Activated naive CD8-positive, alpha-beta T cell treated with anti-CD3 and anti-CD28 coated beads, Interleukin-2, amount 10 ng/mL, durations not matched to agents 7 days and 5 days (primary cell): ENCODE measurements at places on chromosomes 6 and 20. TPM values are rescaled to one million over a fixed set of nuclear protein-coding genes. Genes with fewer than 3 reads are reported as not detected.
A peak's percentile ranks its signal among the peaks of the same experiment; 100 is the strongest.

DNA sequence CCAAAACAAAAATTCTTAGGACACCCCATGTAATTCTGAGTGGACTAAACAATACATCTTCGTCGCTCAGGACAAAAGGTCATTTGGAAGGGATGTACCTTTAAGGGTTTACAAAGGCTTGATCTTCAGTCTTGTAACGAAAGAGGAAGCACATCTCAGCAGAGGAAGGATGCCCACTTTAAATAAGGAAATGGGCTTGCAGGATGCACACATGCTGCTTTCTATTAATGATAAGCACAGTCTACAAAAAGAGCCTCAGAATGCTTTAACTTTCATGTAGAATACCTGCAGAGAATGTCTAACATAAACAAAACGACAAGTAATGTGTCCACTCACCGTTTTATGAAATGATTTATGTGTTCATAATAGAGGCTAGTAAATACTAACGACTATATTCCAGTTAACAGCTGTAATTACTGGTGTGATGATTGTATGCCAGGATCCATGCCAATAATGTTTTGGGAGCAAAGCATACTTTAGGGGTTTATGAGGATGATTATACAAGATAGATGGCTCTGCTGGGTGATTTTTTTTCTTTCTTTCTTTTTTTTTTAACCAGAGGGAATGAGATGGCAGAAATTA is 216.9 kb downstream of the GMDS start:
- no peaks in the 10 kb centered on the region for H3K36me3 ChIP-seq
- H3K4me1 ChIP-seq: peaks cover 11% of the 10 kb centered on the region
- no peaks in the 10 kb centered on the region for H3K27me3 ChIP-seq
- H3K4me3 ChIP-seq: peak overlapping the region; percentile 1
- no peak for DNase-seq
- H3K27ac ChIP-seq: no peak overlapping the region

DNA sequence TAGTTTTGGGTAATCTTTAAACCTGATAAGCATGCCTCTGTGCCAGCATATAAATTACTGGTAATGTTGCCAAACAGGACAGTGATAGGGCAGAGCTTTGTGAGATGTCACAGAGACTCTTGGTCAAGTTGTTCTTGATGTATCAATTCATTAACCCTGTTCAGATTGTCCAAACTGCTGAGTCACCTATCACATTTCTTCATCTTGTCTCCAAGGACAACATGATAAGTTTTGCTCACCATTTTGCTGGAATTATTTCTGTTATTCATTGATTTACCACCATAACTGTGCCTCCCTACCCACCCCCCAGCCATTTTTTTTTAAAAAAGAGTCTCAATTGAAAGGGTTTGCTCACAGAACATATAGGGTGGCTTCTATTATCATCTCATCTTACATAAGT is 19.5 kb upstream of the GMNN start:
- H3K4me3 ChIP-seq: no peak overlapping the region
- H3K36me3 ChIP-seq: no peaks in the 10 kb centered on the region
- H3K27ac ChIP-seq: no peak overlapping the region
- H3K4me1 ChIP-seq: no peaks in the 10 kb centered on the region

- H3K27me3 ChIP-seq: peaks cover 17% of the 10 kb centered on the region
- H3K4me3 ChIP-seq: no peak overlapping the region
- H3K27ac ChIP-seq: no peak overlapping the region
- H3K4me1 ChIP-seq: no peaks in the 10 kb centered on the region
- DNase-seq: no peak
Measured at GRCh38 chr6:17971128-17972073, 16.0 kb downstream of the KIF13A start.

DNA sequence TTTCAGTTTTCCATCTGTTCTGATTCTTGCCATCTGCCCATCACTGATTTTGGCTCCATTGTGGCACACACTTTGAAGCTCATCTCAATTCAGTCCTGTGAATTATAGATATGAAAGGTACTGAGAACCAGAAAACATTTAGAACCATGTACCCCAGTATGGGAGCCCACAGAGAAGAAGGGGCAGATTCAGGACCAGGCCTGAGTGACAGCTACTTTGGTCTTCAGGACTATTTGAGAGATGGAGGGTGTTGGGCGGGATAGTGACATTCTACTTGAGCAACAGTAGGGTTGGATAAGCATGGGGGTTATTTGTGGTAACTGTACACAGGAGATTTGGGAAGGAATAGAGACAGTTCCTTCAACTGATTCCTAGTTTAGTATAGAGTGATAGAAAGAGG is 259.2 kb upstream of the MANEA start:
- H3K4me3 ChIP-seq: no peak overlapping the region
- no peak for DNase-seq
- H3K36me3 ChIP-seq: no peaks in the 10 kb centered on the region
- H3K27ac ChIP-seq: no peak overlapping the region
- no peaks in the 10 kb centered on the region for H3K27me3 ChIP-seq
- no peaks in the 10 kb centered on the region for H3K4me1 ChIP-seq

GRCh38 chr20:47319517-47320252 is 36.8 kb downstream of the ZMYND8 start:
- H3K27ac ChIP-seq: peak overlapping the region; percentile 81
- no peak for DNase-seq
- peaks cover 10% of the 10 kb centered on the region for H3K36me3 ChIP-seq
- H3K27me3 ChIP-seq: no peaks in the 10 kb centered on the region
- peak overlapping the region; percentile 72 for H3K4me3 ChIP-seq
- H3K4me1 ChIP-seq: peaks cover 54% of the 10 kb centered on the region

DNA sequence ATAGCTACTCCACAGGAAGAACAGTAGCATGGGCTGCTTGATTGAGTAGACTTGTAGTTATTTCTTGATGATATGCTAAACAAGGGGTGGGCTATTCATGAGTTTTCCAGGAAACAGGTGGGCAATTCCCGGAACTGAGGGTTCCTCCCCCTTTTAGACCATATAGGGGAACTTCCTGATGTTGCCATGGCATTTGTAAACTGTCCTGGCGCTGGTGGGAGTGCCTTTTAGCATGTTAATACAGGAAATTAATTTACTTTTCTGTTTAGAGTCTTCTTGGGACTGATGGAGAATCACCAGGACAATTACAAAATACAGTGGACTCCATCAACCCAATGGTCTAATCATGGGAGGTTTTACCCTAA is 22.7 kb downstream of the CYP24A1 start:
- no peak overlapping the region for H3K27ac ChIP-seq
- peaks cover 10% of the 10 kb centered on the region for H3K27me3 ChIP-seq
- no peaks in the 10 kb centered on the region for H3K36me3 ChIP-seq
- H3K4me3 ChIP-seq: no peak overlapping the region
- no peaks in the 10 kb centered on the region for H3K4me1 ChIP-seq
- no peak for DNase-seq

DNA sequence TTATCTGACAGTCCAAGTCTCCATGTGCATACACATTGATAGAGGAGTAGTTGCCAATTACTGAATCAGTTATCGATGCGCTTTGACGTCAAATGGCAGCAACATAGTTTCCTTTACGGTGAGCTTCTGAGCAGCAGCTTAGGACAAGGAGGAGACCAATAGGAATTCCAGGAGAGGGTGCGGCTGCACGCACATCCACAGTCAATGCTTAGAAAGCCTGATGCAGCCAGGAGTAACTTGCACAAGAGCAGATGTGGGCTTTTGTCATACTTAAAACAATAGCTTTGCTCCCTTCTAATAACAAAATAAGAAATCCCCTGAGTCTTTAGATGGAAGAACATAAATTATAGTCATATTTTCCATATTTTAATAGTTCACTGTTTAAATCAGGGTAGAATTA is 442.1 kb downstream of the BCKDHB start:
- no peak overlapping the region for H3K4me3 ChIP-seq
- DNase-seq: no peak
- H3K27ac ChIP-seq: no peak overlapping the region
- H3K4me1 ChIP-seq: no peaks in the 10 kb centered on the region
- H3K27me3 ChIP-seq: peaks cover 2% of the 10 kb centered on the region
- H3K36me3 ChIP-seq: no peaks in the 10 kb centered on the region

DNA sequence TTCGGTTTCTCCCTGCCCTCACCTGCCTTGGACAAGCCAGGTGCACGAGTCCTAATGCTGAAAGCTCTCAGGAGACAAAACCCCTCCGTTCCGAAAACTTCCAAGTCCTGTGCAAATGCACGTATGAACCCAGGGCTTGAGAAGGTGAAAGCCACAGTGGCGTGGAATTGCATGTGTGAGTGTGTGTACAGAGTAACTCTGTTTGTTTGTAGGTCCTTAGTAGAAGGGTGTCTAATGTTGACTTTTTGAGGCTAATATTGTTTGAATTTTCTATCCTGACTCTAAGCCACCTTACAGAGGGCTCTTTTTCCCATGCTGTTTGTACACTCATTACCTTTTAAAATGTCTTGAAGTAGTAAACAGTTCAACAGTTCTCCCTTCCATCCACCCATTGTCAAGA is 129.1 kb downstream of the FOXA2 start:
- no peaks in the 10 kb centered on the region for H3K27me3 ChIP-seq
- no peak overlapping the region for H3K27ac ChIP-seq
- no peak overlapping the region for H3K4me3 ChIP-seq
- H3K4me1 ChIP-seq: no peaks in the 10 kb centered on the region
- DNase-seq: no peak
- H3K36me3 ChIP-seq: no peaks in the 10 kb centered on the region

DNA sequence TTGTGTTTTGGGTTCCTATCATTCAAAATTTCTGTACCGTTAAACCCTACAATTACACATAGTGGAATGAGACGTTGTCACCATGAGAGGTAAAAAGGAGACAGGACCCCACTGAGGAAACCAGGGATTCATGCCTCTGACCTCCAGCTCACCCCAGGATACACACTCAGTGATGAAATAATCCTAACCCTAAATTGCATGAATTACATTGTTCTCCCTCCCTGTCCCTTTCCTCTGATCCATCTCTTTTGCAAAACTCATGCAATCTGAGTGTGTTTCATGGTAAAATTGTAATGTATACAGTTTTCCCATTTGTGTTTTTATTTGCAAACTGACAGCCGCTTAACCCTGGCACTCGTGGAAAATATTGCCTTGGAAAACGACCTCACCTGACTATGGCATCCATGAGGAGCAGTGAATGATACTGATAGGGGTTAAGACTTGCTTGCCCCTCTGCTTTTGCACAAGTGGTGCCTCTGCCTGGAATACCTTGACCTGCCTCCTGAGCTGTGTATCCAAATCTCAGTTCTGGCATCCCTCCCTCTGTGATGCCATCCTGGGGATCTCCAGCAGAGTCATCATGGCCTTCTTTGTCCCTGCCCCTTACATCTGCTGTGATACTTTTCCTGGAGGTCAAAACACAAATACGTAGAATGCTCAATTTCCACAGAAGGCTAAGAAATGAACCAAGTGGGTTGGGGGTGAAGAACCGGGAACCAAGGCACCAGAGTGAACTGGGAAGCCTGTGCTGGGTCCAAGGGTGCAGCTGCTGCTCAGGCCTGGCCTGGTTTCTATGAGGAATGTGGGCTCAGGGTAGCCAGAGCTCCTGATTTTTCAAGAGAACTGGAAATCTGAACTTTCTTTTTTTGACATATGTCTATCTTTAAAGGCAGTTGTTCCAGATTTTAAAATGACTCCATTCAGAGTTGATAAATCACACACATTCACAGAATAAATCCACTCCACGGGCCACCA is 211.6 kb upstream of the ZNF217 start:
- H3K27ac ChIP-seq: no peak overlapping the region
- H3K36me3 ChIP-seq: no peaks in the 10 kb centered on the region
- no peak overlapping the region for H3K4me3 ChIP-seq
- H3K27me3 ChIP-seq: no peaks in the 10 kb centered on the region

GRCh38 chr6:52590152-52590891 is 13.5 kb upstream of the TRAM2 start:
- H3K36me3 ChIP-seq: no peaks in the 10 kb centered on the region
- H3K4me1 ChIP-seq: peaks cover 5% of the 10 kb centered on the region
- peaks cover 19% of the 10 kb centered on the region for H3K27me3 ChIP-seq
- no peak for DNase-seq
- H3K27ac ChIP-seq: no peak overlapping the region

DNA sequence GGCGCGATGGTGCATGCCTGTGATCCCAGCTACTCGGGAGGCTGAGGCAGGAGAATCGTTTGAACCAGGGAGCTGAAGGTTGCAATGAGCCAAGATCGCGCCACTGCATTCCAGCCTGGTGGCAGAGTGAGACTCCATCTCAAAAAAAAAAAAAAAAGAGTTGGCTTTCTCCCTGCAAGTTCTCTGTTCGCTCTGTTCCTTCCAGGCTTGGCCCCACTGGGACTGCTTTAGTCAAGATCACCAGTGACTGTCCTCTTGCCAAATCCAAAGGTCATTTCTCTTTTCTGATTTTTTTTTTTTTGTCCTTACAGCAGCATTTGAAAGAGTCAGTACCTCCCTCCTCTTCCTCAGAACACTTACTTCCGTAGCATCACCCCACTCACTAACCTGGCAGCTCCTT is 10.8 kb upstream of the GNRH2 start:
- H3K36me3 ChIP-seq: peaks cover 18% of the 10 kb centered on the region
- H3K4me3 ChIP-seq: no peak overlapping the region
- no peak for DNase-seq
- H3K27me3 ChIP-seq: no peaks in the 10 kb centered on the region
- no peaks in the 10 kb centered on the region for H3K4me1 ChIP-seq
- no peak overlapping the region for H3K27ac ChIP-seq

- no peak overlapping the region for H3K4me3 ChIP-seq
- peaks cover 4% of the 10 kb centered on the region for H3K36me3 ChIP-seq
- no peak for DNase-seq
- no peaks in the 10 kb centered on the region for H3K27me3 ChIP-seq
- H3K4me1 ChIP-seq: peaks cover 39% of the 10 kb centered on the region
- peak overlapping the region; percentile 80 for H3K27ac ChIP-seq
Measured at GRCh38 chr6:27834384-27834783, 77.8 kb downstream of the OR2B2 start.

DNA sequence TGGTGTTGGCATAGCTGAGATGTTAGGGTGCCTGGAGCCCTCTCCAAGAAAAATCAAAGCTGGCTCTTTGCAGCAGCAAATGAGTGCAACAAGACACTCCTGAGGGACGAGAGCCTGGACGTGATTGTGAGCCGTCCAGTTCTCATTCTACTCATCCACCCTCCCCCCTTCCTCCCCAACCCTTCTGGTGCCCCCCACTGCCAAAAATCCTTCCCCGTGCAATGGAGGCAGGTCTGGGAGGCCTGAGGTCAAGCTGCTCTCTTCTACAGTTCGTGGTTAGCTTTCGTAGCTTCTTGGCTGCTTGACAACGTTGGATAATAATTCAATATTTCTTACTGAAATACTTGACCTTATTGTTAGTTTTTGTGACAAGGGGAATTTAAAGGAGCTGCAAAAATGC is 185.3 kb upstream of the SUPT3H start:
- H3K27me3 ChIP-seq: no peaks in the 10 kb centered on the region
- DNase-seq: no peak
- H3K4me1 ChIP-seq: peaks cover 1% of the 10 kb centered on the region
- no peak overlapping the region for H3K27ac ChIP-seq

- H3K27me3 ChIP-seq: no peaks in the 10 kb centered on the region
- peaks cover 23% of the 10 kb centered on the region for H3K36me3 ChIP-seq
- H3K27ac ChIP-seq: peak overlapping the region; percentile 77
- H3K4me1 ChIP-seq: peaks cover 74% of the 10 kb centered on the region
- H3K4me3 ChIP-seq: peak overlapping the region; percentile 73
- DNase-seq: no peak
Measured at GRCh38 chr6:15266423-15266996, 20.6 kb downstream of the JARID2 start.

The ECT2L gene
- total RNA-seq: not detected

The GPX5 gene
- total RNA-seq: not detected

The FAM184A gene
- 3.0 TPM for total RNA-seq

The HLA-DOB gene
- 2.4 TPM for total RNA-seq
